ENCODE measurements at places on chromosomes 16 and 17. TPM values are rescaled to one million over a fixed set of nuclear protein-coding genes. Genes with fewer than 3 reads are reported as not detected.

GRCh38 chr17:30555942-30556341, 78.7 kb downstream of the GOSR1 start:
- DNase-seq, result no peak

DNA sequence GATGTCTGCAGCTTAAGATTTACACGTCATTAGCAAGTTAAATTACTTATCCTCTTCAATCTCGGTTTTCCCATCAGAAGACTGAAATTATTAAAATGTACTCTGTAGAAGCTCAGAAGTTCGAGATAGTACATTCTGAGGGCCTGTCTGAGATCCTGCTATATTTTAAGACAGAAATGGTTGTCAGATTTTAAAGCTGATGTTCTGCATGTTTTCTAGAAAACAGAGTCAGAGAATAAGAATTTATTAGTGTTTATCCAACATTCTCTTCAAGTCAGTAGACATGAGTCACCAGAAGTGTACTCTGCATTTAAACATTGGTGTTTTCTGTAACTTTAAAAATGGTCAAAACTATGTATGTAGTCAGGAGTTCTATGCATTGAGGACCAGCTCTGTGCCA, 155.2 kb upstream of the MYOCD start:
- no peak for DNase-seq

DNA sequence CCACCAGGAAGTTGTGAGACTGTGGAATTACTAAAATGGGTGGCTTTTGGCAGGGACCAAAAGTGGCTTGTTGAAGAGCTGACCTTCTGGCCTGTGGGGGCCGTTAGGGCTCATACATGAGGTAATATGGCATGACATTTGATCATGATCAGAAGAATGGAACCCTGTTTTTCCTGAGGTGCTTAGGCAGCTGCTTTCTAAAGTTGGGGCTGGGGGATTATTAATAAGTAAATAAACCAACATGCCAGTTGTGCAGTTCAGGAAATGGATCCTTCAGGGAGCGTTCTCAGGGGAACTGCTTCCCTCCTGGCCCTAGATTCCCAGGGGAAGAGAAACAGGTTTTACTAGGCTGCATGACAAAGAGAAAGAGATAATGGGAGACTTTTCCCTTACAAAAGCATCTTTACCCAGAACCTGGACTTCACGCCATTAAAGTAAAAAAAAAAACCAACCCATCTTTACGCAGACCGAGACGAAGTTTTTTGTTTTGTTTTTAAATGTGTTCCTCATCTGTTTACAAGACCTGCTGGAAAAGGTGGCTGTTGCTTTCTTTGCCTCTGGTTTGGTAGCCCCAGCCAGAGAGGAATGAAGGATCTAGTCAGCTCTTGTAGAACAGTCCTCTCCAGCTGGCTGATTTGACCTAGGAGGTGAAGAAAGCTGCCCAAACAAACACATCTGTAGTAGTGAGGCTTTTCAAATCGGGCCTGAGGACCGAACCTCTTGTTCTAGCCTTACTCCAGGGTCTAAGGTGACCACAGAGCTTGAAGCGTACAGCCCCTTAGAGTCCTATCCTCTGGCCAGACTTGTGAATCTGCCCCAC, 22.7 kb downstream of the YPEL2 start:
- DNase-seq, result no peak

DNA sequence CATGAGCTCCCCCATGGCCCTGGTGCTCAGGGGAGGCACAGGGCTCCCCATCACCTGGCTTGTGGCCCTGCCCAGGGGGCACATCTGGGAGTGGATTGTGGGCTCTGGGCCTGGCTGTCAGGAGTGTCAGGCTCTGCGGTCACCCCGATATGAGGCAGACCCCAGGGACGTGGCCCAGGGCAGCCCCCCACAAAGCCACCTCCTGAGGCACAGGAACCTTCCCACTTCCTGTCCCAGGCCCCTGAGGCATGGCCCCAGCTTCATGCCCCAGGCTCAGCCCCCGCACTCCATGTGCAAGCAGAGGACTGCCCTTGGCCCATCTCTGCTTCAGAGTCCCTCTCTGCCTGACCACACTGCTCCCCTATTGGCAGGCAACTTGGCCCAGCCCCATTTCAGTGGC, 160.3 kb downstream of the PCTP start:
- no peak for DNase-seq

DNA sequence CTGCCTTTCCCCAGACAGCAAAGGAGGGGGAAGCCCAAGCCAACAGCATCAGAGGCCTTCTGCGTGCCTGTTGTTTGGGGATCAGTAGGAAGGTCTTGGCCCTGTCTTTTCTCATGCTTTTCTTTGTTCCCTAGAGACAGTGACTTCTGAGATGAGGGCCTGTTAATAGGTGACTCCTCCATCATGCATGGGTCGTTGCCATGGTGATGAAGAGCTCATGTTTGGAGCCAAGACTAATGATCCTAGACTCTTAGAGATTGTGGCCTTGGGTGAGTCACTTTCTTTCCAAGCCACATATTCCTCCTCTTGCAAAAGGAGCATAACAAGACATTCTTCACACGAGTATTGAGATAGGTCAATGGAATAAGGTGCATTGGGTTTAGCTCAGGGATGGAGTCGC, 201.1 kb upstream of the ASIC2 start:
- DNase-seq, result no peak

- no peak for DNase-seq
Measured at GRCh38 chr17:76467366-76467765, at the start of gene AANAT. Gene AANAT (plus strand): TSS chr17:76467603. CDS start chr17:76468747, 1,144 bp downstream.

DNA sequence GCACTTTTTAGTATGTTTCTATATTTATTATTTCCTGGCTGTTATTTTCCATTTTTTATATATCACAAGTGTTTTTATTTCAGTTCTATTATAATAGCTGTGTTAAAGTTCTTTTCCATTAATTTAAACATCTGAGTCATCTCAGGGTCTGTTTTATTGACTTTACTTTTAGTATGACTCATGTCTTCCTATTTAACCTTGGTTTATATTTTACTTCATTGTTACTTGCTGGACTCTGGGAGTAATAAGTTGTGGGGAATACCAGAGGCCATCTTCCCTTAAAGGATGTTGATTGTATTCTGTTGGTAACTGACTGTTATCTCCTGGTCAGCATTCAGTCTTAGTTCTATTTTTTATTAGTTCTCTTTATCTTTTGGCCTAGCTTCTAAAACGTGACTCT, 1508.2 kb downstream of the CDH11 start:
- no peak for DNase-seq

The MYLK3 gene
- not detected for total RNA-seq

The OR2C1 gene
- total RNA-seq, result 0.29 TPM
